SW 1271 (cell line): ENCODE measurements at places on chromosomes 11 and 22.

- no peak for DNase-seq
Measured at GRCh38 chr11:67102664-67103063, 16.4 kb upstream of the KDM2A start.

DNA sequence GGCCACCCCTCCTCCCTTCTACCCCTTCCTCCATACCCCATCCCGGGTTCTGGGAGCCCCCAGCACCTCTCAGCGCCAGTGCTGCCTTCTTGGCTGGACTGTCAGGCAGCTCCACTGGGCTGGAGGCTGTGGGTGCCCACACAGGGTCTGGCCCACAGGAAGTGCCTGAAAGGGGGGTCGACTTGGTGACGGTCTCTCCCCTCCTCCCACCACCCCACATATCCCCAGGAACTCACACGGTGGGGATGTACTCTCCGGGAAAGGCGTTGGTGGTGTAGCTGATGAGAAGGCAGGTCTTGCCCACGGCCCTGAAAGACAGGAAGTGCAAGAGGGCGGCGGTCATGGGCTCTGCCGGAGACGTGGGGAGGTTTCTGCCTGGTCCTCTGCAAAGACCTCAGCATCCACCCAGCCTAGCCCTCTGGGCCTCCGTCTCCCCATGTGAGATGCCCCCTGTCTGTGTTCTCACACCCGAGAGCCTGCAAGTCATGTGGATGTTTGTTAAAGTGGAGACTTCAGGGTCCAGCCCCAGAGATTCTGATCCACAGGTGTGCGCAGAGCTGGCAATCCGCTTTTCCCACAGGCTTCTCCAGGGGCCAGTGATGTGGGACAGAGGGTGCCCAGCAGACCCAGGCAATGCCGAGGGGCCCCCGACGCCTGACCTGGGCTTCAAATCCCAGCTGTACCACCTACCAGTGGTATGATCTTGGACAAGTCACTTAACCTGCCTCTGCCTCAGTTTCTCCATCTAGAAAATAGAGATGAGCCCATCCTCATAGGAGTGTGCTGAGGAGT, 2.5 kb downstream of the RAC2 start:
- DNase-seq: no peak

GRCh38 chr22:36293606-36294292, 40.8 kb downstream of the APOL1 start:
- DNase-seq: no peak

- no peak for DNase-seq
Measured at GRCh38 chr11:22465620-22466019, 127.4 kb downstream of the SLC17A6 start.

DNA sequence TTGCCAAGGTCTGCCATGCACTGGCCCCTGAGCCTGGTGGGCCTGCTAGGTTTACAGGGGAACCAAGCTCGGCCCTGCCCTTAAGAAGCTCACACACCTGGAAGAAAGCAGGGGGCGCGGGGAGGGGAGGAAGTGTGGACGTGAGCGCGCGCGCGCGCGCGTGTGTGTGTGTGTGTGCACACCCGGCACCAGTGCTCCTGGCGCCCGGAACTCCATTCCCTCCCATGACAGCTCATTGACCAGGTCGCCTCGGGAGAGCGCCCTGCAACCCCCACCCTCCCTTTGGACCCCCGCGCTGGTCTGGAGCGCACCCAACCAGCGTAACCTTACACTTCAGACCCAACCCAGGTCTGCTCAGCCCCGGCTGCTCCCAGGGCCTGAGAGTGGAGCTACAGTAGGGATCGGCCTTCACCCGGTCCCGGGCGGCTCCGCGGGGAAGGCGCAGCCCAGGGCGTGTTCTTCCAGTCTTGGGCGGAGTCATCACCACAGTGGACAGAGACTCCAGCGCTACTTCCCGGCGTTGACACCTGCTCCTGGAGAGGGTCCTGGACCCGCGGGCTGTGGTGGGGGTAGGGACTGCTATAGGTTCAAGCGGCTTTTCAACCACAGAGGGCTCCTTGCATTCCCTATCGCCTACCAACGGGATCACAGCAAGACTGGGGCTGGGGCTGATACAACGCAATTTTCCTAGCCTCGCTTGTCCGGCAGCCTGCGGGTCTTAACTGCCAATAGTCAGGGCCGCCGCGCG, 1.5 kb downstream of the GALNT18 start:
- DNase-seq: no peak

DNA sequence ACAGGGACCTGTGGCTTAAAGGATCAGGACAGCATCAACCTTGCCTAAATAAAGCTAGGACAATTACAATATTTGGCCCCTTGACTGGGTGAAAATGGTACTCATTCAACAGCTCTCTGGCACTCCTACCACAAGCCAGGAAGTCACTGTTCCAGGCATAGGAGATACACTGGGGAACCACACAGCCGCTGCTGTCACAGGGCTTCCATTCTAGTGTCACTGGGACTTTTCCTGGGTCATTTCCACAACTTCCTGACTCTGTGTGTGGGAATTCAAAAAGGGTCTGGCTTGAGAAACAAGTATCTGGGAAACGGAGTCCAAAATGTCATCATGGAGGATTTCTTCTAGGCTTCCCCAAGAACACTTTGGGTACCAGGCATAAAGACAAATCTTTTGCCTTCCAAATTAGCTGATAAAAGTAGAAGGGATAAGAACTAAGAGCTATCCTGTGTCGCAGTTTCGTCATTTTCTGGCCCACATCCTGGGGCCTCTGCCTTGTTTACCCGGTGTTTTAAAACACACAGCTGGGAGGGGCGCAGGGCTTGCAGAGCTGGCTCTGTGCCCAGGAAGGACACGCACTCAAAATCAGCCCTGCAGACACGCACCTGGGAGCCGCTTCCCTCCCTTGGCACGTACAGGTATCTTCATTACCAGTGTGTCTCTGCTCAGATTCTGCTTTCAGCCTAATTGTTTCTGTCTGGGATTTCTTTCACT, 38.0 kb downstream of the TMEM45B start:
- DNase-seq: no peak

DNA sequence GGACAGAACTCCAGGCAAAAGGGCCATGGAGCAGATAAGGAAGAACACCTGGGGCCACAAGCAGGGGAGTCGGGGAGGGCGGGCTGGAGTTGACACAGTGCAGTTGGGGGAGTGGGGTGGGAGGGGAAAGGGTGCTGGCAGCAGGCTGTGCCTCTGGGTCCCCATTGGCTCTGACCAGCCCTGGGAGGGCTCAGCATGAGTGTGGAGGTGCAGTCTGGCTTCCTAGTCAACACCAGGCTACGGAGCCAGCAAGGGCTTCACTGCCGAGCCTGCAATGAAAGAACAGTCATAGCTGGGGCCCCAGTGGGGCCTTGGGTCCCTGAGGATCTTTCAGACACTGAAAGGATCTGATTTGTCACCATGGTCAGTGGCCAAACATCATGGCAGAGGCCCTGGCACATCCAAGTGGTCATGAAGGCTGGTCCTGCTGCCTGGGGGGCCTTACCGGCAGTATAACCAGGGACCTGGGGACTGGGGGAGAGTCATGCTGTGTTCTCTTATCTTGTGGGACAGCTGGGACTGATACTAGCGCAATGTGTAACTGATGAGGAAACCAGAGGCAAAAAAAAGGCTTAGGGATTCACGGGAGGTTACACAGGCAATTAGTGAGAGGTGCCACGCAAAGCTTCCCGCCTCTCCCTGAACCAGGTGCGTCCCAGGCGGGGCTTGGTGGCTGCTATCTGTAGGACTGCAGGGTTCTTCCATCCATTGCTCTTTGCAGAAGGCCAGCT, 11.6 kb downstream of the SLC37A2 start:
- no peak for DNase-seq

DNA sequence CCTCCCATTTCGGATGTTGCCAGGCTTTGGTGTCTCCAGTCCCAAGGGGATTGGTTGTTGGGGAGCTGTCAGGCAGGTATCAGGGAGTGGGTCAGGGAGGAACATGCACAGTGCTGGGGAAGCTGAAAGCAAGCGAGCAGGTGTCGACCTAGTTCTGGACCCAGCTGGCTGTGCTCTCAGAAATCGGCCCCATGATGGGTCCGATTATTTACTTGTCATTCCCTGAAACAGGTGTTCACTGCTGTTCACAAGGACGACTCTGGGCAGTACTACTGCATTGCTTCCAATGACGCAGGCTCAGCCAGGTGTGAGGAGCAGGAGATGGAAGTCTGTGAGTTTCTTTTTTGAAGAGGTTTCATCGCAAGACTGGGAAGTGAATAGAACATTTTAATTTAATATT, 76.8 kb downstream of the JAM3 start:
- DNase-seq: no peak
